ENCODE measurements at places on chromosomes 6 and 20.

GRCh38 chr20:51013577-51014330 is 9.2 kb downstream of the KCNG1 start:
- DNase-seq: no peak

DNA sequence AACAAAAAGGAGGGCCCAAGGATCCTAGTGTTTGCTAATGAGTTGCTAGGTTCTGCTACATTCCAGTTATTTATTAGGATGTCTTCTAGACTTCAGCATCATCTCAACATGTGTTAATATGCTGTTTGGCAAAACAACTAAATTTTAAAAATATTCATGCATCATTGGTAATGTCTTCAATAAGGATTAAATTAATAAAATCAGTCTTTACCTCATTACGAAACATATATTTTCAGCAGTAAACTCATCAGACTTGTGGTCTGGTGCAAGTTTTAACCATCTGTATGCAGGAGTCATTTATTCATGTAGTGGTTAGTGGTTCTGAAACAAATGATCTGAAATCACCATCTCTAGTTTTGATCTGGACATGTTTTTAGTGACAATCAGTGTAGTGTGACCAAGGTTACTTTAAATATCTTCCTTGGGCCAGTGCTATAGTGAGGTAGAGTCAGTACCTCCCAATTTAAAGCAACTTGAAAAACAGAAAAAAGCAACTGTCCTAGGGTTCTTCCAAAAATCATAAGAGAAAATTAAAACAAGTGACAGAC is 85.0 kb upstream of the KCNK16 start:
- DNase-seq: no peak

DNA sequence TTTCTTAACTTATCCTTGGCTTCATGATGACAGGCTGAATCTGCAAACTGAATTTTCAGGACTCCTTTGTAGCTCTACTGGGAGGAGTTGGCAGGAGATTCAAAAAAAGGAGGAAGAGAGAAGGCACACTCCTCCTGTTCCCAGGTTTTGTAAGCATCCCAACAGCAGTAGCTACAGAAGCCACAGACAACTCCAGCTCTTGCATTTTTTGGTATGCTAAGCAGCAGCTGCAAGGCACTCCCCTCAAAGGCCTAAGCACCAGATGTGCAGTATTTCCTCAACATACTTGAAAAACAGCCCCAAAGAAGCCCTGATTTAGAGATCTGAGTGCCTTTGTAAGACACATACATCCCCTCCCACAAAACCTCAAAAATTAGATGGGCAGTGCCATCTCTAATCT is 328.6 kb upstream of the SYNCRIP start:
- no peak for DNase-seq

DNA sequence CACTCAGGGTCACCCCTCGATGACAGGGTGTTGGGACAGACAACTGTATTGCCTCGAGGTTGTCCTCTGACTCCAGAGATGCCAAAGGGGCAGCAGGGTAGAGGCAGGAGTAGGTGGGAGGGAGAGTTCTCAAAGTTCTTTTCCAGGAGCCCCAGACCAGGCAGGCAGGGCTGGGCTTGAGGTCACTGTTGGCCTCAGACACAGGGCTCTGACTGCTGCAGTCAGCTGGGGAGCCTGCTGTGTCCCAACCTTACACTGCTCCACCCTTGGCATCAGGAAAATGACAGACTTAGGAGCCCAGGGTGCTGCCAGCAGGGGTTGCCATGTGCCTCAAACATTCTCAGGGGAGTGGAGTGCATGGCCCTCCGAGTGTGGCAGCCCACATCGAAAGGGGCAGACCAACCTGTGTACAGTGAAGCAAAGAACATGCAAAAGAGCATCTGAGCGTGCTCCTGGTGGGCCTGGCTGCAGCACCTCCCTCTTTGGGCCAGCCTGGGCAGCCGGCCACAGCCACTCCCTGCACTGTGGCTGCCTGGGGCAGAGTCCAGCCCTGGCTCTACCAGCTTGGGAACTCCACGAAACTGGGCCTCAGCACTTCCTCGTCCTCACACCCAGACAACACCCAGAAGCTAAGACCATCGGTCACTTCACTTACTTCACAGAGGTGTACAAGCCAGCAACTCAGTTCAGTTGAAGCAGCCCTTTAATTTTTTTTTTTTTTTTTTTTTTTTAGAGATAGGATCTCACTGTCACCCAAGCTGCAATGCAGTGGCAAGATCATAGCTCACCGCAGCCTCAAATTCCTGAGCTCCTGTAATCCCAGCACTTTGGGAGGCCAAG is 24.0 kb downstream of the C6orf132 start:
- no peak for DNase-seq

DNA sequence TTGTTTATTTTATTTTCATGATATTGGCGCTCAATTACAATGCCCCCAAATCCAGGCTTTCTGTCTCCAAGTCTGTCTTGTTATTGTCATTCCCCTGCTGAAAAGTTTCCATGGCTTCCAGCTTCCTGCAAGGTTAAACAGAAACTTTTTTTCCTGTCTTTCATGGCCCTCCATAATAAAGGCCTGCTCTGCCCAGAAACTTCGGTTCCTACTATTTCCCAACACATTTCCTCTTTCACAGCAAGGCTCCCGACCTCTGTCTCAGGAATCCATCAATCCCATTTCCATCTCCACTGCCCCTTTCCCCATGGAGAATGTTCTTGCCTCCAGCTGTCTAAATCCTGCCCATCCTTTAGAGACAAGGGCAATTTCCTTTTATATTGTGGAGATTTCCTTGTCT is 365.2 kb upstream of the JARID2 start:
- DNase-seq: no peak

- DNase-seq: no peak
These were observed 691 bp downstream of the SYNDIG1 start for GRCh38 chr20:24469894-24470745.

DNA sequence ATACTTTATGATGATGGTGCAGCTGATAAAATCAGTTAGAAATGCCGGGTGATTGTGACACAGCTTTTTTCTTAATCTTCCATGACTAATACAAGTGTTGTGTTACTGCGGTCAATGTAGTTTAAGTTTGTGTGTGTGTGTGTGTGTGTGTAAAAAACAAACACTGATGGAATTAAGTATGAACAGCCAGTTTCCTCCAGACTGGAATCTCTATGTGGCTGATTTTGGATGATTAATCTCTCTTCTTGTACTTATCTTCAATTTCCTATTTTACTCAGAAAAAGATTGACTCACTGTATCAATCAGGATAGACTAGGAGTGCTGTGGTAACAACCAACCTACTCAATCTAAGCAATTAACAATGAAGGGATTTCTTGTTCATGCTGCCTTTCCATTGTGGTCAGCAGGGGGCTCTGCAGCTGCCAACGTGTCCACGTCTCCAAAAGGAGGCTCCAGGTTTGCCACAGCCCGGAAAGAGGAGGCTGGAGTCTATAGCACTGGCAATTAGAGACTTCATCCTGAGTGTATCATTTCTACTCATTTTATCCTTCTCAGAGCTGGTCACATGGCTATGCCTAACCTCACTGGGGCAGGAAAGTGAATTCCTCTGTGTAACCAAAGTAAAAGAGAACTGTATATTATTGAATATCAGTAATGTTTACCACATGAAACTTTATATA is 107.7 kb downstream of the CD109 start:
- no peak for DNase-seq

DNA sequence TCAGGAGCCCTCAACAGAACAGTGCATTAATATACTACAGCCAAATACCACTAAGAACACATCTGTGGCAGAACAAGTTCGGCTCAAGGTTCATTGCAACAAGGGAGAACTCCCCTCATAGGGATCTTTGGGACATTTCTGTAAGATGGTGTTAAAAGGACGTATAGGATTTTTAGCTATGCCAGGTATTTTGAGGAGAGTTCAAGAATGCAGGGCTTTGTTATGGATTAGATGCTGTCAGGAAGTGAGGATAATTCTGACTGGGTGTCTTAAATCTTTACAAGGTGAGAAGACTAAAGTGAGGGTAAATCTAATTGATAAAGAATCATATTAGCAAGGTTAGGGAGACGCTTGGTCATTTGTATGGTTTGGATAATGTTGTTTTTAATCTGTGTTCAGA is 83.7 kb upstream of the AHI1 start:
- DNase-seq: no peak

DNA sequence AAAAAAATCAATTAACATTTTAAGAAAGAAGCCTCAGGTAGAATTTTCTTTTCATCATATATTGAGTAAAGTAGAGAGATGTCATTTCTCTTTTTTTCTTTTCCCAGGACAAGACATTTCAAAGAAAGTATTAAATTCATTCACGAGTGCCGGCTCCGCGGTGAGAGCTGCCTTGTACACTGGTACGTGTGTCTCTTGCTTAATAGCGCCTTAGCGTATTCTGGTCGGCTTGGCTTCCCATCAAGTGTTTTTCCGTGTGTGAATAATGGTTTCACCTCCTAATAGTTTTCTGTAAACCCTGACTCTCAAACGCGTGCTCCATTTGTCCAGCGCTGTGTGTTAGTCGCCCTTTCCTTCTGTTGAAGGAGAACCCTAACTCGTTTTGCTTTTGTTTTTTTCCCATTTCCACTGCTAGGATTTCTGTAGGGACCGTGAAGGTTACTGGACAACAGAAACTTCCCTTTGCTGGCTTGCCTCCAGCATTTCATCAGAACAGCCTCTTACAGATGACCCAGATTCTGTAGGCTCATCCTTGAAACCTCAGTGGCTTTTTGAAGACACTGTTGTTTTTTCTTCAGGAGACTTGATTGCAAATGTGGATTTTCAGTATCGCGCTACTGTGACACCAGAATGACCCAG is 45.7 kb upstream of the IRF4 start:
- DNase-seq: no peak

GRCh38 chr6:92122746-92123145 is 1296.6 kb downstream of the EPHA7 start:
- no peak for DNase-seq

- DNase-seq: no peak
These were observed 36.9 kb upstream of the TRAF3IP2 start for GRCh38 chr6:111642463-111643158.

DNA sequence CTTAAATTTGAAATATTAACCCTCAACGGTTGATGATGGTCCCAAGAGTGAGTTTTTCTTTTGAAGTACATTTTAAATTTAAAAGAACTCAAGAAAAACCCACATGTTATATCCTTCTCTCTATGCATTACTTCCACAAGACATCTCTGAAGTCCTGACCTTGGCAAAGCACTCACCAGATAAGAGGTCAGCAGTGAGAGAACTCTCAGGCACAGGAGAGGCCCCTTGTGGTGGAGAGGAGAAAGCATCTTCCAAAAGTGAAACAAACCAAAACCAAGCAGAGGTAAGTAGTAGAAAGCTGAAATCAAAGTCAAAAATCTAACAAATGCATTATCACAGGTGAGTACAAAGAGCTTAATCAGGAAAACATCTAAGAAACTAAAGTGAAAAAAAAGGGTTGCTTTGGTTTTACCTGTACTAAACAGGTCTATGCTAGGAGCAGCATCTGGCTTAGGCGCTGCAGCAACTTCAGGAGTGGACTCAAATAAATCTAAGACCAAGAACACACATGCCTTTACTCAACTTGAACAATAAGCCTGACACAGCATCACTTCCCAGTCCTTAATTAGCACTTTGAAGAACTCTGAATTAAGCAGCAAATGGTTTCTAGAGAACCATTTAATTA is 80.5 kb downstream of the PRSS35 start:
- no peak for DNase-seq

DNA sequence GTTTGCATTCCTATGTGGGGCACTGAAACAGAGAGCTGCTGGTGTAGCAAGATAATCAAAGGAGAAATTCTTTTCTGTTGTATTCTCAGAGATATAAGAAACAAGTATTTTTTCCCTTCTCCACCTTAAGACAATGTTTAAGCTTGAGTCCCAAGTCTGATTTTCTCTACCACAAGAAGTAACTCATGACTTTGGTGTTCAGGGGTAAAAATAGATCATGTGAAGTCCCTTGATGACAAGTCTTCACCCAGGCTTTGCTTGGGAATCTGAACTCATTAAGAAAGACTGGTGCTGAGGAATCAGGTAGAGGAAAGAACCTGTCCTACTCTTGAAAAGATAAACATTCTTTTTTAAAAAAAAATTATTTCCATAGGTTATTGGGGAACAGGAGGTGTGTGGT is 205.6 kb downstream of the ALDH8A1 start:
- DNase-seq: no peak

DNA sequence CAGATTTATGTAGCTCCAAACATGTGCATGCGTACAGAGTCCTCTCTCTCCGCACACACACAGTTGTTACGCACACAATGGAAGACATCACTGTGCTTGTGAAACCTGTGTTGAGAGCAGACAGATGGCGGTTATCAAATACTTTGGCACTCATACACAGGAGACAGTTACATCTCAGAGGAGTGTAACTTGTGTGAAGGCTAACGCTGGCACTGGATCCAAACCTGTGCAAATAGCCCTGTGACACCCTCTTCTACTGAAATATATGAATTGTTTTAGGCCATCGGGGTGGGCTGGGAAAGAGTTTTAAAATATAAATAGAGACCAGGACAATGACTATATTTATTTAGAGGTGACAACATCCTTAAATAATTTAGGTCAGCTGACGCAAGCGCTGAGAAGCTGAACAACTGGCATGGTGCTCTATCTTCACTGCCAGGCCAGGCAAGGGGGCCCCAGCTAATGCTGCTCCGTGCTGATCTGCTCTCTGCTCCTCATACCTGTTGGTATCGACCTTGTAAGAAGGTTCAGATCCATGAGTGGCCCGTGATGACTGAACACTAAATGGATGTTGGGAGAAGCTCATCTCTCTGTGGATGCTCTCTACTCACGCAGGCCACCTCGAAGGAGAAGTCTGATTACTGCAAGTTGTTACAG is 69.4 kb downstream of the FOXC1 start:
- DNase-seq: no peak

GRCh38 chr6:131175564-131175963 is 40.3 kb downstream of the AKAP7 start:
- no peak for DNase-seq

GRCh38 chr20:64104667-64105451 is 2.5 kb downstream of the NPBWR2 start:
- DNase-seq: no peak

GRCh38 chr6:43368259-43369160 is 937 bp downstream of the ZNF318 start:
- DNase-seq: no peak

GRCh38 chr20:46752728-46753127 is 43.3 kb downstream of the SLC2A10 start:
- peak; percentile 5 for DNase-seq

DNA sequence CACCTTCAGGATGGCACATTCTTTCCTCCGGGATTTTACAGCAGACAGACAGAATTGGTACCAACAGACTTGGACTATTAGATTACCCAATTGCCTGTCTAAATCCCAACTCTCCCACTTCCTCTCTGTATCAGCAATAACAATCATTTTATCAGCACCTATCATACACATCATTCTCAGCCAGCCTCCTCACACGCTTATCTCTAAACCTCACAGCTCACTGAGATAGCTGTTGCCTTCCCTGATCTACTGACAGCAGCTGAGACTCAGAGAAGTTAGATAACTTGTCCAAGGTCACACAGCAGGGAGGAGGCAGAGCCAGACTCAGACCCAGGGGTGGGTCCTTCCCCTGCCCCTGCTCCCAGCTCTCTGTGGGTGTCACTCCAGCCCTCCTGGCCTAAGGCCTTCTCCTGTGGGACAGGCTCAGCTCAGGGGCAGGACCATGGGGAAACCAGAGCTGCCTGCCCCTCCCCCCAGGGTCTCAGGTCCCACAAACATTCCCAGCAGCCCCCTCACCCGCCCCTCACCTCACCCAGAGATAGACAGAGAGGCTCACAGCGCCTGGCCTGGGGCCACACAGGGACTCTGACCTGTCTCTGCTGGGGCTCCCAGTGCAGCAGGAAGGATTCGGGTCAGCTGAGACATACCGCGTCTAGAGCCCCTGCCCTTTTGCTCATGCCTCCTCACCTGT is 92.8 kb downstream of the GRM4 start:
- no peak for DNase-seq

GRCh38 chr6:17432356-17432755 is 39.0 kb downstream of the CAP2 start:
- DNase-seq: no peak

GRCh38 chr6:22146931-22147701 is 149.7 kb downstream of the PRL start:
- DNase-seq: no peak

Data from stimulated activated CD4-positive, alpha-beta T cell treated with anti-CD3 and anti-CD28 coated beads, Interleukin-12 subunit alpha, Interleukin-12 subunit beta, amount 100 ng/mL, for 24 hours (primary cell).